ENCODE measurements at places on chromosomes 11 and 22.
A peak's percentile ranks its signal among the peaks of the same experiment; 100 is the strongest.

- DNase-seq, result no peak
These were observed 18.4 kb downstream of the MUC6 start for GRCh38 chr11:1018091-1018490.

DNA sequence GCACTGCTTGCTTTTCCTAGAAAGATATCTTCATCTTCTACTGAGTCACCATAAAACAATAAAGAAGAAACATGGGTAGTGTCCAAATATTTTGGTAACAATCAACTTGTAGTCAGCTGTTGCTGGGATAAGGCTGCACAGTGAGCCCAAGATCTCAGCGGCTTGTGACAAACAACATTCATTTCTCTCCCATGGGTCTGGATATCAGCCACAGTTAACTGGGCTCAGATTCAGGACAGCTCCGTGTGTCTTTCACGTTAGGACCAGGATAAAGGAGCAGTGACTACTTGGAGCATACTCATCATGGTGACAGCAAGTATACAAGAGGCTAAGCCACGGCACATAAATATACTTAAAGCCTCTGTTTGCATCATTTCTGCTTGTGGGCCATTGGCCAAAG is 27.9 kb upstream of the GRK3 start:
- no peak for DNase-seq

GRCh38 chr22:35334004-35334403 is 34.3 kb downstream of the TOM1 start:
- DNase-seq, result no peak

DNA sequence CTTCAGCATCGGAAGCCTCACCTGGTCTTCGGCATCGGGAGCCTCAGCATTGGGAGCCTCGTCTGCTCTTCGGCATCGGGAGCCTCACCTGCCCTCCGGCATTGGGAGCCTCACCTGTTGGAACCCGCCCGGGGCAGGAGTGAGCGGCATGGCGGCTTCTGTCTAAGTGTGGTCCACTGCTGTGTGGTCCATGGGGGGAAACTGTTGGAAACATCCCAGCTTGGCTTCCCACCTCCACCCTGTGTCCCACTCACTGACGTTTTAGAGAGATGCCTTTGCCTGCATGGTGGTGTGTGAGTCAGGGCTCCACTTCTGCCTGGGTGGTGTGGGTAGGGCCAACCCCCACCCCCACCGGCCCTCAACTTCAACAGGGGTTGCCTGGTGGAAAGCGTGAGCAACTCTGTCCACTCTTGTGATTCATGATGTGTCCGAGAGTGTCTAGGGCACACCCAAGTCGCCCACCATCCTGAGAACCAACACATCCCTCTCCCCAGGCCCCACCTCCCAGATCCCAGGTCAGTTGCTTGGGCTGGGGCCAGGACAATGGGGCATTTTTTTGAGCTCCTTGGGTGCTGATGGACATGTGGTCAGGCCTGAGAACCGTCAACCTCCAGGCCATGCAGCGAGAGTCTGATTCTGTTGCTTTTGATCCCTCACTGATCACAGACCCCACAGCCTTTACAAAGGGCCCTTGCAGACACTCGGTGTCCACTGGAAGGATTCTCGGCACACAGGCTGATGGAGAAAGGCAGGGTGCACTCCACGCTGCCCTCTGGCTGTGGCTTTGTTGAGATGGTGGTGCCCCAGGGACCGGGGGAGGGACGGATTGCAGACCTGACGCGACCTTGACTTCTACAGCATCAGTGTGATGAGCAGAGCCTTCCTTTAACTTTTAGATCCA is 406.7 kb downstream of the TBC1D22A start:
- no peak for DNase-seq

- no peak for DNase-seq
These were observed 4.2 kb upstream of the ANO1 start for GRCh38 chr11:70073871-70074371.

- no peak for DNase-seq
These were observed 176.5 kb upstream of the UBASH3B start for GRCh38 chr11:122478986-122479385.

- no peak for DNase-seq
These were observed 32.0 kb downstream of the SCUBE2 start for GRCh38 chr11:9059406-9059805.

- DNase-seq, result no peak
These were observed 49.3 kb upstream of the THY1 start for GRCh38 chr11:119472186-119472855.

- no peak for DNase-seq
These were observed 1.6 kb downstream of the LGALS12 start for GRCh38 chr11:63507511-63507910.

- DNase-seq, result no peak
These were observed 3.2 kb downstream of the TPP1 start for GRCh38 chr11:6615882-6616585.

DNA sequence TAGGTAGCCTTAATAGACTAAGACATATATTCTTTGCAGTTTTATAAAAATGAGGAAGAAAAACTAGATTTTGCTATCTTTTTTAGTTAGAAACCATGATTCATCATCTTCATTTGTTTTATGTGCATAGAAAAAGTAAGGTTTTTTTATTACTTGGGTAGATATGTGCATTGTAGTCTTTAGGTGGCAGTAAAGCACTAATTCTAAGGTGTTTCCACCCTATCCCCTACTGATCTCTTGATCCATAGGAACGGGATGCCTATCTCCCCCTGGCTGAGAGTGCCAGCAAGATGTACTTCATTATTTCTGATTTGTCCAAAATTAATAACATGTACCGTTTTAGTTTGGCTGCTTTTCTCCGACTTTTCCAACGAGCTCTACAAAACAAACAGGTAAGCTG is 148.1 kb downstream of the DYNC2H1 start:
- DNase-seq, result no peak

DNA sequence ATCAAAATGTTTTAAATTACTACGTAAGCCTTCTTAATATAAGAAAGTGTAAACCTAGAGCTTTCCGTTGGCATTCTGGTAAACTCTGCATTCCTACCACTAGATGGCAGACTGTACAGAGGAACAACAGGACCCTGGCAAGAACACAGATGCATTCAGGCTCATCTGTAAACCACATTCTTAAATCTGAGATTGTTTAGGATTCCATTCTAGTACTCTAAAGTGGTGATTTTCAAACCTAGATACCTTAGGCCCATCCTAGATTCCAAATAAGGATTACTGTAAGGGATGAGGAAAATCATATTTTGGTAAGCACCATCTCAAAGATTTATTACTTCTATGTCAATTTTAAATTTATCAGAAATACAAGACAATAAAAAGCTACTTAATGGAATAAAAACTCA is 26.9 kb downstream of the PICALM start:
- no peak for DNase-seq

GRCh38 chr11:68579455-68579854 is 104.9 kb upstream of the GAL start:
- DNase-seq, result no peak

- no peak for DNase-seq
These were observed 24.2 kb downstream of the RBX1 start for GRCh38 chr22:40975366-40975765.

DNA sequence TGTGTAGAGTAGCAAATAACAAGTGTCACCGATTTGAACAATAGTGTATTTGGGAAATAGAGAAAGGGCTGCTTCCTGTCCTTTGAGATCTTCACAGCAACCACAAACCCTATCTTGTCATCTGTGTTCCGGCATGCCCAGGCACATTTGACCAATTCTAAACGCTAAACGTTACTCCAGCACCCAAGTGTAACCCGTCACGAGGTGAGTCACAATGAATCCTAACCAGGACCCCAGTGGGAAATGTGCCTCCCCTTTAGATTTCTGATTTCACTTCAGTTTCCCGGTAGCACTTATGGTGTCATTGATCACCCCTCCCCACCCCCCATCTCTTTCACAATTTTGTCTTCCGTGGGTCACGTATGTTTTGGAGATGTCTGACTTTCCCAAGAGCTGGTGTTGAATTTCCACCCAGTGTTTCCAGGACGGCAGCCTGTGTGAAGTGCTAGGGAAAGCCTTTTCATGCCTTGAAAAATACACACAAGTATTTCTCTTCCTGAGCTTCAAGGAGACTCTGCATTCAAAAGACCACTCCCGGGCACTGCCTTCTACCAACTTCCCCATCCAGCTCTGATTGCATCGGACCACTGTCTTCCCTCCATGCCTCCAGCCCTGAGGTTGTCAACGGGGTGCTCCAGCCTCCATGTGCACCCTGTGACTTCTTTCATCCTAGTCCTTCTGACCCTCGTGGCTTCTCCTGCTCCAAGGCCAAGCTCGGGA is 10.5 kb upstream of the C11orf24 start:
- no peak for DNase-seq

DNA sequence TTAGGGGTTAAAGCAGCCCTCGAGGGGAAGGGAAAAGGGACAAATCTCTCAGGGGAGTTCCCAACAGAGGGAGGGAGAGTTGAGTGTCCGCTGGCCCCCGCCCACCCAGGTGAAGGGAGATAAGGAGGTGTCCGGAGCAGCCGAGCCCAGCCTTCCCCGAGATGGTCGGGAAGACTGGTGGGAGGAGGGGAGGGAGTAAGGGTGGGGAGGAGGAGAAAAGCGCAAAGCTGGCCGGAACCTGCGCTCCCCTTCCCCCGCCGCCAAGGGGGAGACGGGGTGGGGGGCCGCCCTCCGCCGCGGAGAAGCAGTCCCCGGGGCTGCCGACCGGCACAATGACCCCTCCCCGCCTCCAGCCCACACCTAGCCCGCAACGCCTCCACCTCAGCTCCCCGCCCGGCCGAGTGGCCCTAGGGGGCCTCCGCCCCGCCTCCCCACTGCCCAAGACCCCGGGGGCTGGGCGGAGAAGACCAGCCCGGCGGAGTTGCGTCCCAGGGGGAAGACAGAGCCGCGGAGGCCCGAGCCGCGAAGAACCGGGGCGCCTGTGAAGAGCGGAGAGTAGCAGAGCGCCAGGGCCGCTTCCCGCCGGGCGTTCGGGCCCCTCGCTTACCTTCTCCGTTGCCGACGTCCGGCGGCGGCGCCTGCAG is 479 bp downstream of the RSF1 start:
- peak; percentile 1 for DNase-seq

DNA sequence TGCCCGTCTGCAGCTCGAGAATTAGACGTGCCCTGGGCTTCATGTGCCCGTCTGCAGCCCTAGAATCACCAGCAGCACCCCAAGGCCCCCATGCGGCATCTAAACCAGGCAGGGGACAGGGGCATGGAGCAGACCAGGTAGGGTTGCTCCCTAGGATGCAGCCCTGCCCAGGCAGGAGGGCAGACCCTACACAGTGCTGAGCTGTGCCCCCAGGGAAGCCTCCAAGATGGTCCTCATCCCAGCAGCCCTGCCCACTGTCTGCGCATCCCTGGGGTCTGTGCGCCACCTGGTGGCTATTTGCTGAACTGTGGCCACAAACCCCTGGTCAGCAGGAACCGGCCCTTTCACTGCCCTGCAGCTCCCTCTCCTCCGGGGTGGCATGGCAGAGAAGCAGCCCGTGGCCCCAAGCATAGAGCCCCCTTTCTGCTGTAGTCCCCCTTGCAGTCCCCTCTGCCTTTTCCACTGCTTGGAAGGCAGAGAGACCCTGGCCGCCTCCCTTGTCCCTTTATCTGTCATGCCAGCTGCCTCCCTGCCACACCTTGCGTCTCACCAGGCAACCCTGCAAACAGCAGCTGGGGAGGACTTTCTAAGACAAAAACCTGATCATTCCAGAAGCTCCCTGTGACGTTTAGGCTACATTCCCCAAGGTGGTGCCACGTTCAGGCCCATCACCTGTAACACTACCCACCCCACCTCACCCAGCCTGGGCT is 86.6 kb downstream of the KCNQ1 start:
- peak; percentile 37 for DNase-seq

- no peak for DNase-seq
These were observed 104.5 kb upstream of the GRAMD1B start for GRCh38 chr11:123325533-123325932.

DNA sequence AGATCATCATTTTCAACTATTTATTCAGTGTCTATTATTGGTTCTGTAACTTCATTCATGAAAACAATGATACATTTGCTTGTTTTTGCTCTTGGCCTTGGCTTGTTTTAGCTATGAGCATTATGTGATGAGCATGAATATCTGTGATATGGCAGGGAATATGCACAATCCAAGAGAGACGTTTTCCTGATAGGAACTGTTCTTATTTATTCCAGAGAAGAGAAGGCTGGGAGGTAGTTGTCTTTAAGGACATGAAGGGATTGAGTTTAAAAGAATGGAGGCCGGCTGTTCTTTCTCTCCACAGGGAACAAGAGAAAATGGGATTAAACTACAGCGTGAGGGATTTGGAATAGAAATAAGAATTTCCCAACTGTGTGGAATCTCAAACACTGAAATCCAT is 30.3 kb downstream of the BLID start:
- no peak for DNase-seq

GRCh38 chr11:82007521-82007920 is 726.1 kb downstream of the FAM181B start:
- no peak for DNase-seq

GRCh38 chr11:77542296-77542695 is 47.5 kb upstream of the AQP11 start:
- no peak for DNase-seq

DNA sequence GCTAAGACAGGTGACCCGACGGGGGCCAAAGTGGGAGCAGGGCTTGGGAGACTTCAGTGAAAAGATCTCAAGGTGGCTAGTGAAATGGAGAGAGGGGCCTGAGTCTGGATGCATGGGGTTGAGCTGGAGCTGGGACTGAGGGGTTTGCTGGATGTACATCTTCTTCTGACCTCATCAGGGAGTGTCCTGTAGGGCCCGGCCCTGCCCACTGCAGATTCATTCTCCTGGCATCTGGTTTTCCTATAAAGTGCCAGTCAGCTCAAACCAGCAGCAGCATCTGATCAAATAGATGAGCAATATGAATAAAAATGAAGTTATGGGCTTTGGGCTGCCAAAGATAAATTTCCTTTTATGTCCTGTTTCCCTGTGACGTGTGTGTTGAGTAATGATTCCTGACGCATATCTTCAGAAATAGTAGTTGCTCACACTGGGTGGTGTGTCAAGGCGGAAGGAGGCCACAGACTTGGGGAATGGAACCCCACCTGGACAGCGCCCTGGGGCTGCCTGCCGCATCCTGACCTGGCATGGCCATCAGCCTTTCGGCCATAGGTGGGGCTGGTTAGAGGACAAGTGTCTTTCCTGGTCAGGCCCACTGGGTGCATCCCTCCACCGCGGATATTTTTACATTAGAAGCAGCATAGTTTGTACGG is 135.4 kb downstream of the OSBP2 start:
- DNase-seq, result no peak

DNA sequence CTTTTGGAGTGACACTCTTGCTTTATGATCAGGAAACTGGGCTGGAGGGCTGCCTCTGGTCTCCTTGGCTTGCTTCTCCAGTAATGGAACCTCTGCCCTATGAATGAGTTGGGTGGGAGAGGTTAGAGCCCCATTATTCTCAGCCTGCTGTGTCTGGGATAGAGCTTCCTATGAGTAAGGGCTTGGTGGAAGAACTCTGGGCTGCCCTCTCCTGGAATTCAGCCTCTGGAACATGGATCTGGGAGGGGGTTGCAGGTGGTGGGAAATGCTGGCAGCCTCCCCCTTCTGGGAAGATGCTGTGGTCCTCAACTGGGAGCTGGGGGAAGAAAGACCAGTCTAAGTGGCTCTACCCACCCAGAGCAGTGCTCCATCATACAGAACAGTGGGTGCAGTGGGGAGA is 81.8 kb upstream of the SYN3 start:
- DNase-seq, result no peak

GRCh38 chr11:69823641-69824265 is 4.5 kb upstream of the FGF3 start:
- DNase-seq, result no peak

- DNase-seq, result no peak
These were observed 26.0 kb downstream of the RPUSD4 start for GRCh38 chr11:126185259-126186024.

GRCh38 chr11:59614277-59615119 is 1.1 kb downstream of the OSBP start:
- no peak for DNase-seq

Measured in stimulated activated CD8-positive, alpha-beta memory T cell treated with anti-CD3 and anti-CD28 coated beads, Interleukin-4, amount 100 ng/mL, for 4 hours (primary cell).